ENCODE measurements at places on chromosomes 1 and 21.

GRCh38 chr1:96510391-96510790 is 211.2 kb upstream of the PTBP2 start:
- DNase-seq: no peak

GRCh38 chr21:30582870-30583269 is 7.3 kb downstream of the KRTAP22-2 start:
- DNase-seq: no peak

- DNase-seq: no peak
Observed at GRCh38 chr1:46642115-46642680, 25.6 kb upstream of the MOB3C start.

GRCh38 chr1:101280942-101281654 is 44.3 kb downstream of the S1PR1 start:
- no peak for DNase-seq

DNA sequence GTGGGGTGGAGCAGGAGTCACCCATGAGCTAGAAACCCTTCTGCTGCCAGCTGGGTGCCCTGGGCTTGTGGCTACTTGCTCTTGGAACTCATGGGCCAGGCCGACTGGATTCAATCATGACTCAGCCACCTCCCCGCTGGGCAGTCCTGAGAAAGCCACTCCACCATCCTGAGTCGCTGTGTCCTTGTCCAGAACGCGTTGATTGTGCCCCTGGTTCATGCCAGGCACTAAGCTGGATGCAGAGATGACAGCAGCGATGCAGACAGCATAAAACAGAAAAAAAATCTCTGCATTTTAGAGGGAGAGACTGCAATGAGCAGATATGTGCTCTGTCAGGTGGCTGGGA is 10.6 kb downstream of the PADI1 start:
- DNase-seq: no peak

- DNase-seq: peak; percentile 41
Observed at GRCh38 chr1:41101950-41102607, 80.6 kb upstream of the SLFNL1 start.

DNA sequence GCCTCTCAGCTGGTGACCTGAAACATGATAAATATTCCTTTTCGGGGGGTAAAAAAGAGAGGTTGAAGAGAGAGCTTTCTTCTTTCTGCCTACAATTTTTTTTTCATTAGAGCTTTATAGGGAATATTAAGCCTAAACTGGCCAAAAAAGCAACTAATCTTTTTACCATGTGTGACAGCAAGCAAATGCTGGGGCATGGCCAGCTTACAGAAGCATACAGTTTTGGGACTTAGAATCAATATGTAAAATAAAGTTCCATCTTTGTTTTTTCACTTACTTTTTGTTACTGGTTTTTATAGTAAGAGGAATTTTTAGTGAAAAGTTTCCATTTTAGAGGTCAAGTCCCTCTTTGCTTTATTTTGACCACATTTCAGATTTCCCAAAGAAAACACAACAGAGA is 301.2 kb upstream of the DEPDC1 start:
- DNase-seq: no peak

GRCh38 chr21:39083377-39084008 is 99.8 kb downstream of the PSMG1 start:
- DNase-seq: no peak

- DNase-seq: no peak
Observed at GRCh38 chr1:204241050-204241449, 27.3 kb upstream of the GOLT1A start.

DNA sequence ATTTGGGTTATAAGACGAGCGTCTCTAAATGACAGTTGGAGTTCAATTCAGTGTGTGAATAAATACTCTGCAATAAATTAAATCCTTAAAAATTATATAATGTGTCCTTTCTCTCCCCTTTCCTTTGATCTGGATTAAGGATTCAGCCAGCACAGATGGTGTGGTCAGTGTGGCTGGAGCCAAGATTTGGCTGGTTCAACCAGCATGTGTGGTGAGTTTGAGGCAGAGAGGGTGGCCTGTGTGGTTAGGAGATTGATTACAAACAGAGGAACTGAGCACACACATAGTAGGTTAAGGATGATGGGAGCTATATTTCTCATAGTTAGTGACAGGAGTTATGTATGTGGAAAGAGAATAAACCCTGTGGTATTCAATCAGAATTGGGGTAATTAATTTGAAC is 14.2 kb upstream of the AMIGO1 start:
- DNase-seq: no peak

GRCh38 chr1:18495635-18496034 is 14.9 kb downstream of the KLHDC7A start:
- DNase-seq: no peak

GRCh38 chr1:14326857-14327256 is 271.6 kb upstream of the KAZN start:
- DNase-seq: no peak

GRCh38 chr21:29125191-29125590 is 5.3 kb upstream of the MAP3K7CL start:
- no peak for DNase-seq

GRCh38 chr1:186289943-186290545 is 85.0 kb downstream of the TPR start:
- no peak for DNase-seq

DNA sequence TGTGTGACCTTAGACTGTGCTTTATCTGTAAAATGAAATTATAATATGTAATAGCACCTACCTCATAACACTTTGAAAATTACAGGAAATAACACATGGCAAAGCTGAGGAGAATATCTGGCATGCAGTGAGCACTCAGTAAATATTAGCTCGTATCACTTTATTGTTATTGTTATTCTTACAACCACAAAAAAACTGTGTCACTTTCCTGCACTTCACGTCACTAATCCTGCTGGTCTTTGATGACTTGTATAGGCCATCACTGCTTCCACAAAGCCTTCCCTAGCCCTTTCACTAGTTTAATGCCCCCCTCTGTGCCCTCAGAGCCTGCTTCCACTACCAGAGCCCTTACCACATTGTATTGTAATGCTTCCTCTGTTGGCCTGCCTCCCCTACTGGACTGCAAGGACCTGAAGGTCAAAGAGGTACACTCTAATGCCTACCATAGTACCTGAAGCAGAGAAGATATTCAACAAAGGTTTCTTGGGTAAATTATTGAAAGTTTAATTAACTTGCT is 231.6 kb downstream of the NFIA start:
- DNase-seq: no peak

DNA sequence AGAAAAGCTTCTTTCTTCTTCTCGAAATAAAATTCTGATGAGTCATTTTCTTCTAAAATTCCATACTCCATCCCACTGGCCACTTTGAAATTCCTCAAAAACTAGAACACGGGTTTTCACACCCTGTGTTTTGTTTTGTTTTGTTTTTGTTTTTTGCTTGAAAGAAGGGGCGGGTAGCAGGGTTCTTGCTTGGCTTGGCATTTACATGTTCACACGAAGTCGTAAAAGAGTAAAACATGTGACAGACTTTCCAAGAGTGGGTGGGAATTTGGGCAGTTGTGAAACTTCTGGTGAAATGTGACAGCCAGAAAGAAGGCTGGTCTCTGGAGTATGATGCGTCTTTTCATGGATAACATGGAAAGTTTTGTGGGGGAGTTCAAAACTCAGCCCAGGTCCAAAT is 47.1 kb upstream of the FMN2 start:
- DNase-seq: no peak

- DNase-seq: no peak
Observed at GRCh38 chr1:77824079-77824478, 44.6 kb downstream of the MIGA1 start.

DNA sequence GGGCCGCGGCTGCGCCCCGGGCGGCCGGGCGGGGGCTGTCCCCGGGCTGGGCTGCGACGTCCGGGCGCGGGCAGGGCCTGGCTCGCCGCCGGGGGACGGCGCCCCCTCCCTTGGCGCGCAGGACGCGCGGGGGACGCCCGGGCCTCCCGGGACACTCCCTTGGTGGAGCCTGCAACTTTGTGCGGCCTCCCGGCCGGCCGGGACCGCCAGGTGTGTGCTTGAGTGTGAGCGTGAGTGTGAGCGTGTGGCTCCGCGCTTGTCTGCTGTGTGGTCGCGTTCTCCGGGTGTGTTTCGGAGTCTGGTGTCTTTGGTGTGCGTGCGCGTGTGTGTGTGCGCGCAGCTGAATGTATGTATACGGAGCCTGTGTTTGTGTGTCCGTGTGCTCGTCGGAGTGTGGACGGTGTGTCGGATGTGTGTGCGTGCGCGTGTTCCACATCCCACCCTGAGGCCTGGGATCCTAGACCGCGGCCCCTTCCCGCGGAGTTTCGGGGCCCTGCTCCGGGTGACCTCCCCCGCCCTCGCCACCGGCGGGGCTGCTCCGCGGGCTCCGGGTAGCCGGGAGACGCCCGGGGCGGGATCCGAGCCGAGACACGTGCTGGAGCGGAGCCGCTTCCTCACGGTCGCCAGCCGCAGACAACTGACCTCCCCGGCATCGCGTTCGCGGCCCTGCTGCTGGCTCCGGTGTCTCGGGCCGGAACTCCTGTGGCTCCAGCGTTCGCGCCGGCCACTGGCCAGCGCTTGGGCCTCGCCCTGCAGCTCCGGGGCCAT is 1.7 kb downstream of the PTPRU start:
- no peak for DNase-seq

DNA sequence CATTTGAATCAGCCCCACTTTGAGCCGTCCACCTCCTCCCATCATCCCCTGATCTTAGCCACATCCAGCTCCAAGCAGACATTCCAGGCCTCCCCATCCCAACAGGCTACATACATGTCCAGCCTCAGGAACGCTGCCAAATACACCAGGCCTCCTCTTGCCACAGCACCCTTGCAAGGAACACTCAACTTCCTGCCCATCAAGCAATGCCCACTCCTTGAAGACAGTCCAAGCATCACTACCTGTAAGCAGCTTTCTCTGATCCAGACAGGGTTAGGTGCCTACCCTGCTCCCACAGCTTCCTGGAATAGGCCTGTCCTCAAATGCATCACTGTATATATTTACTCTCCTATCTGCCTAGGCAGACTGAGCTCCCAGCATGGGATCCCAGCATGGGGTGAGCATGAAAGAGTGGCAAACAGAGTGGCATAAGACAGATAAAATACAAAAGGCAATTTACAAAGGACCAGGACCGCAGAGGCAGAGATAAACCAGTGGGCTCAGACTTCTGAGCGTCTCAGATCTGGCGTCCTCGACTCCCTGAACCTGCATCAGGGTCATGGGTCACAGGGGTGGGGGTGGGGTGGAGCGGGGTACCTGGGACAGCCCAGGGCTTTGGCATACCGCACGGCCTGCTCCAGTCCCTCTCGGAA is 816 bp downstream of the HYI start:
- DNase-seq: no peak

GRCh38 chr1:160291248-160292220 is 6.6 kb upstream of the PEX19 start:
- peak; percentile 67 for DNase-seq

- no peak for DNase-seq
Observed at GRCh38 chr1:237145379-237146135, 103.6 kb downstream of the RYR2 start.

DNA sequence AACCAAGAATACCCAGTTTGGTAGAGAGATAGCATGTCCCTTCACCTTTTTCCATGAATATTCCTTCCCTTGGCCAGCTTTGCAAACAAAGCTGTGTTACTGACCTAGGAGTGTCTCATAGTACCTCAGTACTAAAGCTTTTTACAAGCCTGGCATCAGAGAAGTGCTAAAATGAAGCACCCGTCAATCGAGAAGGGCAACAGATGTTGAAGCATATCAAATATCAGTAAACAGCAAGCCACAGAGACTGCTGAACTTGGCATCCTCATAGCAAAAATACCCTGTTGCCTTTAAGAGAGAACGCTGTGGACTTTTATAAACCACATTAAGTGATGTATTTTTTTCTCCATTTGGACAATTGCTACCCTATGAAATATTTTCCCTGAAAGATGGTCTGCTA is 128.6 kb upstream of the HOOK1 start:
- no peak for DNase-seq

DNA sequence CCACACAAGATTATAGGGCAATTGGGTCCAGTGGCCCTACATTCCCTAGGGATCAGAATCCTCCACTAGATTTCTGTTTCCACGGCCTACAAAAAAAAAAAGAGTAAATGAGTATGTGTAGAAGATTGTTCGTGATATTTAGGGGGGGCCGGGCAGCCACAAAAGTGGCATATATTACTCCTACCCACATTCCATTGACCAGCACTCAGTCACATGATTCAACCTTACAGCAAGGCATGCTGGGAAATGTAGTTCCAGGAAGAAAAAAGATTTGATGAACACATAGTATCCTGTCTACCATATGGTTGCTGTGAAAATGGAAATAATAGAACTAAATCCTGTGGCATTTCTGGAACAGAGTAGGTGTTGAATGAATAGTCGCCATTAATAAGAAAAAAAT is 43.4 kb upstream of the GJB5 start:
- DNase-seq: no peak

GRCh38 chr1:13701271-13701640 is 1.3 kb downstream of the PRDM2 start:
- DNase-seq: peak; percentile 14

DNA sequence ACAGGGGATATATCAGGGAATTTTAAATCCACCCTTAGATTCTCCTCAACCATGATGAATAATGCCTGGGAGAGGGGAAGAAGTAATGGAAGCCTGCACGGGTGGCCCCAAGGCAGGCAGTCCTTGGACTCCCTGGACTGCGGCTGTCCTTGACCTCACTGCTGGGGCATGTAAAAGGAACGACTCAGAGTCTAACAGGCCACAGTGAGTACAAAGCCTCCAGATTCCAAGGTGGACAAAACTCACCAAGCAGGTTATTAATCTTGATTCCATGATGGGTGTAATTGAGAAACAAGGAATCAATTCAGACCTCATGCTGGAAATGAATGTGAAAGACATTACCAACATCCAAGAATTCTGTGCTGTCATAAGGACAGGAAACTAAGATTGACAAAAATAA is 13.0 kb upstream of the ARHGAP29 start:
- no peak for DNase-seq

GRCh38 chr21:26095131-26095530 is 75.4 kb downstream of the APP start:
- no peak for DNase-seq

DNA sequence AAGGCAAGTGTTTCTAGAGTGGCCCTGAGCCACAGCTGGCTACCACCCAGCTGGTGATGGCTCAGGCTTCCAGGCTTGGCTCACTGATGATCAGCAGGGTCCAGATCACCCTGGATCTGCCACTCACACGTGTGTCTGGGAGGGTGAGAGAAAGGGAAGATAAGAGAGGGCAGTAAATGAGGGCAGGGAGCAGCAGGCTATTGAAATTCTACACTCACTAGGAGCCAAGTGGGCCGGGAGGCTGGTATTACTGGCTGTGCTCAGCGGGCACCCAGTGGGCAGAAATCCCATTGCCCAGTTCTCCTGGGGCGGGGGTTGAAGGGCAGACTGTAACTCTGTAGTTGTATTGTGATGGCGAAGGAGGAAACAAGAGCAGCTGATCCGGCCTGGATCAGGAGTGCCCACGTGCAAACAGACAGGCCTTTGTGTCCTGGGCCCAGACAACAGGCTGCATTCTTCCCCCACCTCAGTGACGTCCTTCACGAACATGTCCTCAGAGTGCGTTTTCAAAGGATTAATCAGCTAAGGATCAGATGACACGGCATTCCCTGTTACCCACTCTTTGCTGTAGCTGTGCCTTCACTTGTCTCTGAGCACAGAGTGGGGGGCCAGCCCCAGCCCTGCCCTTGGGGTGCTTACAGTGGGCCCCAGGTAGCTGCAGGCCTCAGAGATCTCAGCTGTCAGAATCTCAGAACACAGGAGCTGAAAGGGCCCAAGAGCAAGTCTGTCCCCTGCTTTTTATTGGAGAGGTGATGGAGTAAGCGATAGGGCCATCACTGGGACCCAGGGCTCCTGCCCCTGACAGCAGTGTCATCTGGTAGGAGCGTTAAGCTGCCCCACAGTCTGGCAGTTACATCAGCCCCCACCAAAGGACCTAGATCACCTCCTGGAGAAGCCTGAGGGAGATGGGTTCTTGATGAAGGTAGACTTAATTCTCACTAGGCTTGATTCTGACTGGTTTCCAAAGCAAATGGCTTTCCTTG is 60.5 kb downstream of the ATP1A1 start:
- no peak for DNase-seq

Data from left kidney (tissue), 8 donors.